Activated CD4-positive, alpha-beta T cell treated with anti-CD3 and anti-CD28 coated beads for 1 hour (primary cell): ENCODE measurements at places on chromosomes 16 and 17.

- no peak for DNase-seq
Observed at GRCh38 chr17:83186226-83186625, 106.8 kb downstream of the METRNL start.

- DNase-seq, result no peak
Observed at GRCh38 chr16:48317614-48318315, 67.4 kb downstream of the SIAH1 start.

GRCh38 chr17:55426851-55427586 lies 5.4 kb upstream of the MMD start:
- DNase-seq, result no peak

- no peak for DNase-seq
Observed at GRCh38 chr17:64130559-64131001, 636 bp upstream of the ERN1 start.

GRCh38 chr17:1077581-1077985 lies 80.7 kb downstream of the TIMM22 start:
- DNase-seq, result no peak

DNA sequence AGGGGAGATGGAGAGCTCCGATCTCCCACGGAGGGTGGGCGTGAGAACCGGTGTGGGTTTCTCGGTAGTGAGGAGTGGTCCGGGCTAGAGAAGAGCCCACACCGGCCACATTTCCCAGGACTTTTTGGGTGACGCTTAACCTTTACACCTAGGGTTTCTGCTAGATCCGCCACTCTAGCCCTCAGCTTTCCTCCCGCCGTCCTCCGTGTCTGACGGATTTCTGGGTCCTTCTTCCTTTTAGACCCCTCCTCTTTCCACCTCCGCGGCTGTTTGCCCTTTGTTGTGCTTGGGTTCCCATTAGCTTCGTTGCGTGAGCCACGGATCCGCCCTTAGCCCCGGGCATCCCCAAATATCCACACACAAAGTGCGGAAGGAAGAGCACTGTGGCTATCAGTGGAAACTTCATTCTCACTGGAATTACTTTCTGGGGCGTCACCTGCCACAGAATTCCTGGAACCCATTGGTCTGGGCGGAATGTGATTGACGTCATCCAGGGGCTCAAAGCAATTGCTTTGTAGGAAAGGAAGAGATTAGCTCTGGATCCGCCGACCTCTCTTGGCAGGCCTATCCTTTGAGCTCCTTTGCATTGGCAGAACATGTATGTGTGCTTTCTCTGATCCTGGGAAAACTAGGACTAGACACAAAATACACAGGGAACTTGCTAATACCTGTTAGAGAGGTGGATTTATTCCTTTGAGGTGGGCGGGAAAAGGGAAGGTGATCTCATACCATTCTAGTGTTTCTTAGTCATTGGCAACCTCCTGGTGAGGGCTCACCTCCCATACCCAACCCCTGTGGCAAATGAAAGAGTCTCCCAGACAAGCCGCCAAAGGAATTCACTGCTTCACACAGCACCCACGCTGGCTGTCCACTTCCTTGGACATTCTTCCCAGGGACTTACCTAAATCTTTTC lies 654 bp downstream of the TNFAIP1 start:
- DNase-seq, result no peak

GRCh38 chr16:24996301-24996700 lies 18.9 kb downstream of the ARHGAP17 start:
- DNase-seq, result no peak

- DNase-seq, result no peak
Observed at GRCh38 chr17:72613806-72614292, 478.6 kb downstream of the SLC39A11 start.

GRCh38 chr16:58815181-58815888 lies 81.2 kb upstream of the GOT2 start:
- no peak for DNase-seq

GRCh38 chr16:55508941-55509931 lies at the start of gene LPCAT2:
LPCAT2 (plus strand) TSS chr16:55509072; CDS start chr16:55509182, 110 bp downstream.
- no peak for DNase-seq

DNA sequence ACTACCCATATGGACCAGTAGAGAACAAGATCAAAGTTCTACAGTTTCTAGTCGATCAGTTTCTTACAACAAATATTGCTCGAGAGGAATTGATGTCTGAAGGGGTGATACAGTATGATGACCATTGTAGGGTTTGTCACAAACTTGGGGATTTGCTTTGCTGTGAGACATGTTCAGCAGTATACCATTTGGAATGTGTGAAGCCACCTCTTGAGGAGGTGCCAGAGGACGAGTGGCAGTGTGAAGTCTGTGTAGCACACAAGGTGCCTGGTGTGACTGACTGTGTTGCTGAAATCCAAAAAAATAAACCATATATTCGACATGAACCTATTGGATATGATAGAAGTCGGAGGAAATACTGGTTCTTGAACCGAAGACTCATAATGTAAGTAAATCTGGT lies 29.1 kb downstream of the BPTF start:
- no peak for DNase-seq
